ENCODE measurements at places on chromosomes 6 and 20.

- no peak for DNase-seq
Measured at GRCh38 chr20:36571564-36572504, 1.6 kb upstream of the TGIF2 start.

GRCh38 chr6:131721161-131721560 lies 10.3 kb upstream of the CTAGE9 start:
- DNase-seq, result no peak

DNA sequence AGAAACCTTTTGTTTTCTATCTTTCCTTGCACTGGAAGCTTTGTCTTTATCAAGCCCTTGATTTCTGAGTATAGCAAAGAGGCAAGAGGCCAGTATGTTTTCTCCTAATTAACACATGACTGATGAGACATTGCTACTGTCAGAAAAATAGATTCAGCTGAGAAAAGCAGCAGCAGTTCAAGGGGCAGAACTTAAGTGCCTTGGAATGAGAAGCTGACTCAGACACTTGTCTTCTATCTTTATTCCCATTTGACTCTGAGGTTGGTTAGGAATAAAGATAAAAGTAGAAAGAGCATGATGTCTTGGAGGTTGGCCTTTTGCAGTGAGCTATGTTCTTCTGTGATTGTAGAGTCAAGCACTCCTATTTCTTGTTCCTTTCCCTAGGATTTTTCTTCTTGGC lies 79.1 kb upstream of the MAN1A1 start:
- DNase-seq, result no peak

GRCh38 chr6:127305741-127306140 lies 37.7 kb downstream of the ECHDC1 start:
- DNase-seq, result no peak

- no peak for DNase-seq
Measured at GRCh38 chr20:19138758-19139157, 73.7 kb upstream of the SLC24A3 start.

- DNase-seq, result no peak
Measured at GRCh38 chr20:42083280-42083679, 465.1 kb upstream of the CHD6 start.

DNA sequence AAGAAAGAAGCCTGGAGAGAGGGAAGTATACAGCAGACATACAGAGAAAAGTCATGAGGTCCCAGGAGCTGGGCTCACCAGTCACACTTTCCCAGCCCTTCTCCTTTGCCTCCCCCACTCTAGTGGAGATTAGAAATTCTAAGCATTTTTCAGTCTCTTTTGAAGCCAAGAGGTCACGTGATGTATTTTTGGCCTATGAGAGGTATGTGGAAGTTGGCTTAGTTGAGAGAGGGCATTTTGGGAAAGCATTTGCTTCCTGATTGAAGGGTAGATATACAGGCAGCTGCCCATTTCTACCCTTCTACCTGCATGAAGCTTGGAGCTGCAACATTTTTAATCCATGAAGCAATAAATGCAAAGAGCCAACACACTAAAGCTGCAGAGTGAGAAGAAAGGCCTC lies 106.0 kb upstream of the TNFAIP3 start:
- no peak for DNase-seq

- no peak for DNase-seq
Measured at GRCh38 chr6:144344646-144345045, 59.5 kb downstream of the UTRN start.

DNA sequence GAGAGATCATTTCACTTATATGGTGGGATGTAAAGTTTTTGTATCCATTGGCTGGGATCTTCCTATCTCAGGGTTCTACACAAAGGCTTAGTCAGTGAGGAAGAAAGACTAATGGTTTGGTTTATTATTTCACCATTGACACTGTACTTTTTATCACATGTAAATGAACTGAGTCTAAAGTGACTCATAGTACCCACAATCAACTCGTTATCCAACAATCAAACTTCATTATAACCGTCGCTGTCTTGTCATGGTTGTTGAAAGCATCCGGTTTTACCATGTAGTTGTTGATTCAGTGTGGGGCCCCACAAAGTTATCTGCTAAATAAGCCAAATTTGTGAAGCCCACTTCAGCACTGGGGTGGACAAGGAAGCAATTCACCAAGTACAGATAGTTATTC lies 55.8 kb upstream of the MTRF1L start:
- no peak for DNase-seq

GRCh38 chr6:98843271-98844243 lies 9.2 kb downstream of the POU3F2 start:
- DNase-seq, result no peak

DNA sequence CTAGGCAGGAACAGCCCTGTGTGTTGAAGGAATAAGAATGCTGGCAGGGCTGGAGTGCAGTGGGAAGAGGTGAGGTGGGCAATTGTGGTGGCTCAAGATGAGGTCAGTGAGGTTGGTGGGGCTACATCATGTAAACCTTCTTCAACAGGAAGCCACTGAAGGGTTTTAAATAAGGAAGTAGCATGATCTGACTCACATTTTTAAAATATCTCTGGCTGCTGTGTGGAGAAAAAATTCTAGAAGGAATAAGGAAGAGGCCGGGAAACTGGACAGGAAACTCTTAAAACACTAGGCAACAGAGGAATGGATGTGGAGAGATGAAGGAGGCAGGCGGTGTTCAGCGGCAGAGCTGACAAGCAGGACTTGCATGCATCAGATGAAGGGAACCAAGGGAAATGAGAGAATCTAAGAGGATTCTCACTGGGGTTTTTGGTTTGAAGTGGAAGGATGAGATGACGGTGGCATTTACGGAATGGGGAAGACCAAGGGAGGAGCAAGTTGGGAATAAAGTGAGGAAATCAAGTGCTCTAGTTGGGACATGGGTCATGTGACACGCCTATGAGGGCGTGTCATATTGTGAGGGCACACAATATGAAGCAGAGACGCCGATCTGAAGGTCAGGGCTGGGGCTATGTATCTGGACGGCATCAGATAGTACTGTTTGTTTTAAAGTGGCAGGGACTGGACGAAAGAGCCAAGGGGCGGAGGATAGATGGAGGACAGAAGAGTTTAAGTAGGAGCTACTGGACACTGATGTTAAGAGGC lies 18.2 kb downstream of the TMEM242 start:
- no peak for DNase-seq

- DNase-seq, result no peak
Measured at GRCh38 chr6:112139052-112139451, 51.7 kb downstream of the FAM229B start.

- DNase-seq, result no peak
Measured at GRCh38 chr20:6704132-6704861, 63.2 kb upstream of the BMP2 start.

- DNase-seq, result no peak
Measured at GRCh38 chr20:36611625-36612024, 6.0 kb downstream of the RAB5IF start.

GRCh38 chr20:24382331-24382730 lies 87.1 kb upstream of the SYNDIG1 start:
- DNase-seq, result no peak

- no peak for DNase-seq
Measured at GRCh38 chr6:25458485-25458884, 179.3 kb downstream of the CARMIL1 start.
